ENCODE measurements at places on chromosomes 5 and 9. TPM values are rescaled to one million over a fixed set of nuclear protein-coding genes. Genes with fewer than 3 reads are reported as not detected.

SETX gene
- 53.0 TPM for total RNA-seq

DNA sequence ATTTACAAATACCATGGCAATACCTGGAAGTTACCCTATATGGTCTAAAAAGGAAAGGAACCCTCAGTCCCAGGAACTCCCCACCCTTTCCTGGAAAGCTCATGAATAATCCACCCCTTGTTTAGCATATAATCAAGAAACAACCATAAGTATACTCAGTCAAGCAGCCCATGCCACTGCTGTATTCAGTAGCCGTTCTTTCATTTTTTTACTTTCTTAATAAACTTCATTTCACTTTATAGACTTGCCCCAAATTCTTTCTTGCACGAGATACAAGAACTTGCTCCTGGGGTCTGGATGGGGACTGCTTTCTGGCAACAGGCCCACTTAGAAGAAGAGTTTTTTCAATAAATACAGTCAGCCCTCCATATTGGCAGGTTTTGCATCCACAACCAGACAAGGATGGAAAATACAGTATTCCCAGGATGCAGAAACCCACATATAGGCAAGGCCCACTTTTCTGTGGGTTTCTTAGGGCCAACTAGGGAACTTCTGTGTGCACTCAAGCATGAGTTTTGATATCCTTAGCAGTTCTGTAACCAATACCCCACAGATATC is 2.8 kb upstream of the TBCA start:
- DNase-seq: no peak

GRCh38 chr5:95392593-95393182 is 1.5 kb downstream of the FAM81B start:
- DNase-seq: no peak

DNA sequence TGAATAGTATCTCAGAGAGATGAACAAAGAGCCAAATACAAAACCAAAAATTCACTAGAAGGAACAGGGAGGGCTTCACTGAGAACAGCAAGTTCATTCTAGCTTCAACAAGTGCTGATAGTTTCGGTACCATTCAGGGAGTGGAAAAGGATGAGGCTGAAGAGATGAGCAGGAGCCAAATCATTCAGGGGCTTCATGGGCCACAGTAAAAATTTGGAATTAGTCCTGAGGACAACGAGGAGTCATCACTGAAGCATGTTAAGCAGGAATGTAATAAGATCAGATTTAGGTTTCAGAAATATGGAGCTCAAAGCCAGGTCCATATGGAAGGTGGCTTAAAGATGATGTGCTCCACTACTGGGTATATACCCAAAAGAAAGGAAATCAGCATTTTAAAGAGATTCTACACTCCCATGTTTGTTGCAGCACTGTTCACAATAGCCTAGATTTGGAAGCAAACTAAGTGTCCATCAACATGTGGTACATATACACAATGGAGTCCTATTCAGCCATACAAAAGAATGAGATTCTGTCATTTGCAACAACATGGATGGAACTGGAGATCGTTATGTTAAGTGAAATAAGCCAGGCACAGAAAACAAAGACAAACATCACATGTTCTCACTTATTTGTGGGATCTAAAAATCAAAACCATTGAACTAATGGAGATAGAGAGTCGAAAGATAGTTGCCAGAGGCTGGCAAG is 36.2 kb downstream of the SPOCK1 start:
- DNase-seq: no peak

DNA sequence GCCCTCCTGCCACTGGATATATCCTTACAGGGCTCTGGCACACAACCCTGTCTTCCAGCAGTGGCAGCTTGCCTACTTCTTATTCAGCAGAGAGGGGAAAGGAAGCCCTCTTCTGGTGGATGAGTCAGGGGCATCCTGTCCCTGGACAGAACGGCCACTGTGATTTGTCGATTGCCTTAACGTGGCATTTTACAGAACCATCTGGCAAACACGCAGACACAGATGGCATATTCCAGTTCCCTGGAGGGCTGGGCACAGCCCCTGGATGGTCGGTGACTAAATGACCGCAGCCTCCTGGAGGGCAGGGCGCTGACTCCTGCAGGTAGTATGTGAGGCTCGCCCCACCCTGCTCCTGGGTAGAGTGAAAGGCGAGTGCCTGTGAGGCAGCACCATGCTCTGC is 62.1 kb downstream of the DCP2 start:
- DNase-seq: no peak

MRRF gene
- 20.5 TPM for total RNA-seq

GRCh38 chr5:127386557-127386956 is 96.0 kb downstream of the MEGF10 start:
- DNase-seq: no peak

GRCh38 chr5:112412346-112412745 is 6.7 kb downstream of the EPB41L4A start:
- DNase-seq: no peak

DNA sequence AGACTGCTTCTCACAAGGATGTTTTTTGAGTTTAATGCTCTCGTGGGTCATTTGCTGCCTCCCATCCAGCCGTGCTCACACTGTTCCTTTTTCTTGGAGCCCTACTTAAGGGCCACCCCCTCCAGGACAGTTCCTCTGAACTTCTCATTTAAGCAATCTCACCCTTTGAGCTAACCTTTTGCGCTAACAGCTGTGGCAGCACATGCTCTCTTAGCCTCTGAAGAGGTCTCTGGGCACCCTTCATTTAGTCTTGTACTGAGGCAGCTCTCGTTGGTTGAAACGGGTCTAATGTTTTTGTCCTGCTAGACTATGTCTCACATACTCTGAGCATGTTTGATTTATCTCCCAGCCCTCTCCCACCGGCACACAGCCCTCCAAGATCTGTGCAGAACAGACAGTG is 11.8 kb downstream of the ALDH1B1 start:
- DNase-seq: no peak

- DNase-seq: no peak
Observed at GRCh38 chr9:12814877-12815237, 40.0 kb downstream of the LURAP1L start.

GRCh38 chr9:4796988-4797853 is 4.5 kb downstream of the RCL1 start:
- no peak for DNase-seq

ADAMTS12 gene
- total RNA-seq: 7.3 TPM

- DNase-seq: no peak
Observed at GRCh38 chr5:142432961-142433360, 108.1 kb upstream of the SPRY4 start.

WNK2 gene
- 3.6 TPM for total RNA-seq

DNA sequence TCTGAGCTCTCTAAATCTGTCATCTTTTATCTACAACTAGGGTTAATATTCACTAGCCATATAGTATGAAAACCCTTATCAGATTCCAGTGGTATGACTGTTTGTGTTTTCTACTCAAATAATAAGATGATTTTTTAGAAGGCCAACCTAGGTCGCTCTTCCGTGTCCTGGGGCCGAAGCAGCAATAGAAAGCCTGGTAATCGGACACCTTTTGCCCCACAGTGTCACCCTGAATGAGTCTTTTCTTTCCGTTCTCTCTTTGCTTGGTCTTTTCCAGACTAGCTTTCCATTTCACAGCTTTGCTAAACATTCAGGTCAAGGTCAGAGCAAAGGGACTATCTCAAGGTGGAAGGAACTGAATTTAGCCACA is 243.3 kb upstream of the ANKRD55 start:
- DNase-seq: no peak

DNA sequence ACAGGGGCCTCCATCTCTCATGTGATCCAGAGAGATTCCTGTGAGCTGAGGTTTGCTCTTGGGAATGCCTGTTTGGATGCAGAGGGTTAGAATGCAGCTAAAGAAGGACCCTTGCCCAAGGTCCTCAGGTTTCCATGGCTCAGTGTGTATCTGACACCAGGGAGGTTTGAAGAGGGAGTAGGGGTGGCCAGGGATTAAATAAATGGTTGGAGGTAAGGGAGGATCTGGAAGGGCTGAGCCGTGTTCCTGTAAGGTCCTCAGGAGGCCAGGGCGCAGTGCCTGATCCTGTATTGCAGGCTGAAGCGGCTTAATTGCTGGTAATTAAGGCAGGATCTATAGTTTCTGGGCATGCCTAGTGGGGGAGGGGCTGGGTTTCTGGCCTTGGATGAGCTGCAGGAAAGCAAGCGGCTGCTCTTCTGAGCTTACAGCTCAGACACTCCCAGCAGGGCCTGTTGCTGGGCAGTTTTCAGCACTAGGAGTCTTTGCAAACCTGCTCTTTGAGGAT is 41.5 kb upstream of the MAP1B start:
- no peak for DNase-seq

IDNK gene
- 1.7 TPM for total RNA-seq

DNA sequence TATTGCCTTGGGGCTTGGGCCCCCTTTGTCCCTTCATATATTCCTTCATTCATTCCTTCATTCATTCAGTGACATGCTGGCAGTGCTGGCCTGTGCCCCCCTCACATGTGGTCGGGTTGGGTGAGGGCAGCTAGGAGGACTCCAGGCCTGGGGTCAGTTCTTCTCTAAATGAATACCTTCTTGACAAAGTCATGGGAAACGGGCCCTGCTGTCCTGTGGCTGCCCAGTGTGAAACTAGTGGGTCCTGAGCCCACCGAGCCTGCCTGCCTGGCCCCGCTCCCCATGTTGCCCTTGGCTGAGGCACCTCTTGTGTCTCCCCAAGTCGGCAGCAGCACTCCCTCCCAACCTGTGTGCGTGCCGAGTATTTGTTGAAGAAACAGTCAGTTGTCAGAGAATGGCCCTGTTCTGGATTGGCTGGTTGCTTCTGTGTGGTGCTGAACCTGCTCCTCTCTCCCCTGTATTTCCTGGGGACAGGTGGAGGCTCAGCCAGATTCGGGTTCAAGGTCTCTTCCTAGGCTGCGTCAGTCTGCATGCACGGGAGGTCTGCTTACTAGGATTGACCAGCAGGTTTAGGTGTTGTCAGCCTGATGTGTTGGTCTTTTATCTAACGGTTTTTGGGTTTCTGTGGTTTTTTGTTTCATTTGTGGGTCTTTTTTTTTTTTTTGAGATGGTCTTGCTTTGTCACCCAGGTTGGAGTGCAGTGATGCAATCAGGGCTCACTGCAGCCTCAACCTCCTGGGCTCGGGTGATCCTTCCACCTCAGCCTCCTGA is 3.0 kb upstream of the CEL start:
- no peak for DNase-seq

DNA sequence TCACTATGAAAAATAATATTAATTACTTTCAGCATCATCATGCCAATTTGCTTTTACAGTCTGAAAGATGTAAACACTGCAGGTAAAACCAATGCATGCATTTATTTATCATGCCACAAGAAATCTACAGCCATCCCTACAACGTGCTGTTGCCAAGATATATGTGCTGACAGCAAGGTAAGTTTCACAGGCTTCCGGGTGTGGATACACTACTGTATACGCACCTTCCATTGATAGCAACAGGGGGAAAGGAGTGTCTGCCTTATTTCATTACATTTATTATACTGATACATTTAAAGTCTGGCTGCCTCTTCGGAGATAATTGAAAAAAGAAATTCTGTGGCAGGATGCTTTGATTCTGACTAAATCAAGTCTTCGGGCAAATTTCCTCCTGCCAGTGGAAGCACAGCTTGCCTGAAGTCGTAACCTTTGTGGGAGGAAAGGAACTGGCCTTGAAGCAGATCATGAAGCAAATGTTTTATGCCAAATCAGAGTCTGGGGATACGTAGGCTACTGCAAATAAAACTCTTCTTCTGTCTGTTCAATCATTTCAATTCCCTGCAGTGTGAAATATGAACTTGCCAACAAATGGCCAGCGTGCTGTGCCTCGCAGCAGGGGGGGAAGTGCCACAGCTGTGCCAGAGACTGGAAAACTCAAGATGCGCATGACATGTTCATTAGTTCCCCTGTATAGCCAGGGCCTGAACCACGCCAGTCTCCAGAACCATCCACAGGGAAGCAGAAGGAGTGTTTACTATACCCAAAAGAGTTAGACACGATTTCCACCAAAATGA is 268.1 kb downstream of the EFNA5 start:
- no peak for DNase-seq

GRM6 gene
- not detected for total RNA-seq

GRCh38 chr9:69895185-69895584 is 74.6 kb downstream of the CFAP95 start:
- DNase-seq: no peak

GRCh38 chr9:71357346-71357745 is 235.9 kb upstream of the TRPM3 start:
- no peak for DNase-seq
